ENCODE measurements at places on chromosomes 16 and 17.

DNA sequence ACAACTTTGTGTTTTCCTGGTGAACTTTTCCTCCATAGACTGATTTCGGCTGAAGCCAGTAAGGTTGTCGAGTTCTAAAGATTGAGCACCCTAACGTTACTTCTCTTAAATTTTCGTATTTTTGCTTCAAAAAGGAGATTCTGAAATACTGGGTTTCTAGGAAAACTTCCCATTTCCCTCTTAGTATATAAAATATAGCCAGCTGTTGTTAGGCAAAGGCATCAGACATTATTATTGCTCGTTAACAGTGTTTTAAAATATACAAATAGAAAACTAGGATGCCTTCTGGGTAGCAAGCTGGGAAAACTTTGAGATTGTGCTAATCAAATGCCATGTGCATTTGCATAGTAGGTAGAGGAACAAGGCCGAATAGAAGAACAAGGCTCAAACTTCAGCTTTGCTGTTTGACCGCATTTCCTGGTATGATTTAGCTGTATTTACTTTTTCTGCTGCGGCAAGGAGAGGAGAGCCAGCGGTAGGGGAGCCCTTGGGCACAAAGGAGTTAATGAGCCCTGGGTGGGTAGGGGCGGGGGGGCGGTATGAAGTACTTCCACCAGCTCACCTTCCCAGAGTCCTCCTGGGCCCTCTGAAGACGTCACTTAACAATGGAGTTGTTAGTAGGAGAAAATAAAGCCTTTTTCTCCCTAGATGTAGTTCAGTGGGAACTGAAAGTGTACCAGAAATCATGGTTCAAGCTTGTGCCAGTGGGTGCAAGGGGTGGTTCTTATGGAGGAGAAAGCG, 151.9 kb downstream of the MSI2 start:
- peak; percentile 93 for DNase-seq

DNA sequence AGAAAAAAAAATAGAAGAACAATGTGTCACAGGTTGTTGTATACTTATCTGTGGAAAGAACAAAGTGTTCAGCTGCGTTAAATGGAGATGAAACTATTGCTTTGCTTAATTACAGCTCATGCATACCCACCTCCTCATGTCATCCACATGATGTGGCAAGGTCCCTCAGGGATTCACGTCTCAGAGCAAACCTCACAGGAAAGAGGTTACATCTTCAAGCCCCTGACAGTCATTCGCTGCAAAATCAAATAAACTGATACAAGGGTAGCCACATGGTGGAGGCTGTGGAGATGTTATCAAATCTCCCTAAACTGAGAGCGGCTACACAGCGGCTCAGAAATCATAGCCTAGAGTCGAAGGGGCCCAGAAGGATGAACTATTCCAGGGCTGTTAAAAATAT, 21.1 kb downstream of the GINS3 start:
- DNase-seq: no peak

GRCh38 chr17:68182011-68182306, 65.9 kb upstream of the AMZ2 start:
- DNase-seq: no peak

DNA sequence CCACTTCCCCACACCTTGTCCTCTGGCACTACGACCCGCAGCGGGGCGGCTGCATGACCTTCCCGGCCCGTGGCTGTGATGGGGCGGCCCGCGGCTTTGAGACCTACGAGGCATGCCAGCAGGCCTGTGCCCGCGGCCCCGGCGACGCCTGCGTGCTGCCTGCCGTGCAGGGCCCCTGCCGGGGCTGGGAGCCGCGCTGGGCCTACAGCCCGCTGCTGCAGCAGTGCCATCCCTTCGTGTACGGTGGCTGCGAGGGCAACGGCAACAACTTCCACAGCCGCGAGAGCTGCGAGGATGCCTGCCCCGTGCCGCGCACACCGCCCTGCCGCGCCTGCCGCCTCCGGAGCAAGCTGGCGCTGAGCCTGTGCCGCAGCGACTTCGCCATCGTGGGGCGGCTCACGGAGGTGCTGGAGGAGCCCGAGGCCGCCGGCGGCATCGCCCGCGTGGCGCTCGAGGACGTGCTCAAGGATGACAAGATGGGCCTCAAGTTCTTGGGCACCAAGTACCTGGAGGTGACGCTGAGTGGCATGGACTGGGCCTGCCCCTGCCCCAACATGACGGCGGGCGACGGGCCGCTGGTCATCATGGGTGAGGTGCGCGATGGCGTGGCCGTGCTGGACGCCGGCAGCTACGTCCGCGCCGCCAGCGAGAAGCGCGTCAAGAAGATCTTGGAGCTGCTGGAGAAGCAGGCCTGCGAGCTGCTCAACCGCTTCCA, 2.6 kb downstream of the METTL26 start:
- DNase-seq: no peak

GRCh38 chr16:54355251-54355650, 68.7 kb upstream of the IRX3 start:
- DNase-seq: no peak

All from NCI-H510A (cell line).